ENCODE measurements at places on chromosomes 2 and 18.

GRCh38 chr2:189037518-189037917, 63.3 kb downstream of the COL3A1 start:
- DNase-seq = no peak

- DNase-seq = no peak
Measured at GRCh38 chr2:56508662-56509061, 324.9 kb downstream of the CCDC85A start.

DNA sequence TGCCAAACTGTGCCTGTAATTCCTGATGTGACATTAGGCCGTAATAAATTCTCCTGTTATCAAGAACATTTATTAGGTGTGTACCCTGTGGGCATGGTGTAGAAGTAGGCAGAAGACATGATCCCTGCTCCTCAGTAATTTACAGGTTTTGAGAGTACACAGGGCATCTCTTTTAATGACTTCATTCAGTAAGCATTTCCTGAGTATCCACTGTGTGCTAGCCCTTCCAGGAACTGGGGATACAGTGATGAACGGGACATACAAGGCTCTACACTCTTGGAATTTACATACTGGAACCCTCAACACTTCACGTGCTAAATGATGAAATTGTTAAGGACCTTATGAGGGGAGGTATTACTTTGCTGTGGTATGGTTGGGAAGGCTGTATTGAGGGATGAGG, 30.2 kb downstream of the DIS3L2 start:
- no peak for DNase-seq

- DNase-seq = no peak
Measured at GRCh38 chr2:213010106-213010779, 141.2 kb downstream of the IKZF2 start.

DNA sequence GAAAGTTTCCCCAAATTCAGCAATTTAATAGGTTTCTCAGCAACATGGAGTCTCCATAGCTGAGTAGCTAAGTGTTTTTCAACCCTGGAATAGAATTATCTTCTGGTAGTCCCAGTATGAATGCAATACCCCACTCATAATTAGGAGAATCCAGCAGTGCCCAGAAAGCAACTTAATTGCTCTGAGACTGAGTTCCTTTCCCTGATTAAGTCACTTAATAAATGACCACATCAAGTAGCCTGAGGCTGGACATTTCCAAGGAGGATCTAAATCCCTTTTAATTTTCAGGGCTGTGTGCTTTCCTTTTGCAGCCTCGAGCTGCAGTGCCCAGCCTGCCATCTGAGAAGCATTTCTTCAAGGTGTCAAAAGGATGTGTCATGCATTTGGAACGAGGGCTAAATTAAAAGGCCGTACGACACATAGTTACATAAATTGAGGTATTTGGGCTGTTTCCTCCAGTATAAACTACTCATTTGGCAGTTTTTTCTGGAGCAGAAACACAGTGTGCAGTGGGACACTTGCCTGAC, 17.7 kb upstream of the SIX2 start:
- DNase-seq = no peak

DNA sequence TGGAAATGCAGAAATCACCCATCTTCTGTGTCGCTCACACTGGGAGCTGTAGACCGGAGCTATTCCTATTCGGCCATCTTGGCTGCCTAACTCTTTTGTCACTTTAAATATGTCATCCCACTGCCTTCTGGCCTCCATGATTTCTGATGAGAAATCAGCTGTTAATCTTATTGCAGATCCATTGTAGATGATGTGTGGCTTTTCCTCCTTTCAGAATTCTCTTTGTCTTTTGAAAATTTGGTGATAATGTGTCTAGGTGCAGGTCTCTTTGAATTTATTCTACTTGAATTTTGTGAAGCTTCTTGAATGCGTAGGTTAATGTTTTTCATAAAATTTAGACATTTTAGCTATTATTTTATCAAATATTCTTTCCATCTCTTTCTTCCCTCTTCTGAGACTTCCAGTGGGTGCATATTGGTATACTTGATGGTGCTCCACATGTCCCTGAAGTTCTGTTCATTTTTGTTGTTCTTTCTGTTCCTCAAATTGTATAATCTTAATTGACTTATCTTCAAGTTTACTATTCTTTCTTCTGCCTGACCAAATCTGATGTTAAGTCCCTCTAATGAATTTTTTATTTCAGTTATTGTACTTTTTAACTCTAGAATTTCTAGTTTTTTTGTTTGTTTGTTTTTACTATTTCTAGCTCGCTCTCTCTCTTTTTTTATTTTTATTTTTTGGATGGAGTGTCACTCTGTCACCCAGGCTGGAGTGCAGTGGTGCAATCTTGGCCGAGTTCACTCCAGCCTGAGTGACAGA, 90.8 kb upstream of the DLX2 start:
- no peak for DNase-seq

Data from NCI-H187 treated with DMSO at 0.1 percent for 48 hours (cell line).